Left renal cortex interstitium (tissue), 4 donors: ENCODE measurements at places on chromosomes 16 and 17. TPM values are rescaled to one million over a fixed set of nuclear protein-coding genes. Genes with fewer than 3 reads are reported as not detected.

The ZNRF1 gene
- 33.3 TPM for polyA plus RNA-seq

The PPY gene
- polyA plus RNA-seq = not detected

The MMD gene
- polyA plus RNA-seq = 22.1 TPM

DNA sequence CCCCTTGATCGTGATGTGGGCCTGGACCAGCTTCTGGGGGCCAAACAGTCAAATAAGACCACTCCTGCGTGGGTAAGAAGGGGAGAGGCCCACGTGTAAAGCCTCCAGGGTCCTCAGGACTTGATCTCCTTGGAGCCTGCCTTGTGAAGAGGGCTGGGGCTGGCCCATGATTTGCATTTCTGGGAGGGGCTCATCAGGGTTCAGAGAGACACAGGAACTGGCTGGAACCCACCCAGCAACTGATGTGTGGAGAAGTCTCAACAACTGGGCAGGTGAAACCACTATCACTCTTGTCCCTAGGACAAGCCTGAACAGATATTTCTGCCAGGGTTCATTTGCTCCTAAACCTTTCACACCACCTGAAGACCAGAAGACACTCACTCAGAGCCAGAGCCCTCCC, 214.7 kb downstream of the ZNF423 start:
- DNase-seq = no peak

DNA sequence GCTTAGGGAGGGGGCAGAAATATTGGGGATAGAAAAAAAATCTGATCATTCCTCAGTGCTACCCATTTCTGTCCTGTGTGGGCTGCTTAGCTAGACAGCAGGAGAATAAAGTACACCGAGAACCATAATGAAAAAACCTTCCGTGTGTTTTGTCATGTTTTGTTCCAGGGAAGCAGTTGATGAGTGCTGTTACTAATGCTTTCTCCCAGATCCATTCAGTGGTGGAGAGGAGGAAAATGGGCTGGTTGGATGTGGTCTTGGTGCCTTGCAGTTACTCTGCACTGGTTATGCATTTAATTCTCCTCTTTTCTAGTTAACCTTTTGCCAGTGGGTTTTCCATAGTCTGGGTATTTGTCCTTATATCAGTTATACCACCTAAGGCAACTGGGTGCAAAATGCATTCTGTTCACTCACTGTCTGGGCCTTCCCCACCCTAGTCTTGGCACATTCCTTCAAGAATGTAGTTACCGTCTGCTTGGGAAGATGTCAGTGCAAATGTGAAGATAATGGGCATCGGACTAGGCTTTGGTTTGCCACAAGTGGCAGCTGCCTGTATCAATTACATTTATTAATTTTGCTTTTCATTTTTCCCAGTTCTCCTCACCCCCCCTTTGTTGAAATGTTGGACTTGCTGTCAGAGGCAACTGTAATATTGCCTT, 9.3 kb upstream of the TBKBP1 start:
- no peak for DNase-seq

GRCh38 chr17:64573214-64573613, 66.4 kb downstream of the CEP95 start:
- no peak for DNase-seq

GRCh38 chr17:60524463-60525327, 1.3 kb downstream of the APPBP2 start:
- DNase-seq = peak; percentile 51

DNA sequence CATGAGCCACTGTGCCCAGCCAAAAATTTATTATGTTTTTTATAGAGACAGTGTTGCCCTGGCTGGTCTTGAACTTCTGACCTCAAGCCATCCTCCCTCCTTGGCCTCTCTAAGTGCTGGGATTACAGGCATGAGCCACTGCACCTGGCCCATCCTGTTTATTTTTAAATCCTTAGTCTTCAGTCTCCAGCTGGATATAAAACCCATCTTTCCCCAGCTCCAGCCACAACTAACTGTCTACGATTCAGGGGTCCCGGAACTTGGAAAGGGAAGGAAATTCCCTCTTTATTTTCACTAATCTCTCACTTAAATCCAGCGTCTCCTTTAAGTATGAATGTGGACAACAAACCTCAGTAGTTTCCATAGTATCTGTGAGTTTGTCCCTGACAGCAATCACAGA, 62.2 kb downstream of the IQCK start:
- no peak for DNase-seq

- DNase-seq = peak; percentile 44
Measured at GRCh38 chr17:64661976-64662773, at the start of gene SMURF2. SMURF2 (minus strand) TSS chr17:64662307; CDS start chr17:64661880, 427 bp downstream.

- DNase-seq = no peak
Measured at GRCh38 chr17:73126716-73127473, 34.4 kb upstream of the SLC39A11 start.

GRCh38 chr17:27771586-27771985, 28.7 kb downstream of the NOS2 start:
- DNase-seq = no peak
